Hepatocyte (in vitro differentiated cells): ENCODE measurements at places on chromosomes 12 and 14. TPM values are rescaled to one million over a fixed set of nuclear protein-coding genes. Genes with fewer than 3 reads are reported as not detected.
A peak's percentile ranks its signal among the peaks of the same experiment; 100 is the strongest.

DNA sequence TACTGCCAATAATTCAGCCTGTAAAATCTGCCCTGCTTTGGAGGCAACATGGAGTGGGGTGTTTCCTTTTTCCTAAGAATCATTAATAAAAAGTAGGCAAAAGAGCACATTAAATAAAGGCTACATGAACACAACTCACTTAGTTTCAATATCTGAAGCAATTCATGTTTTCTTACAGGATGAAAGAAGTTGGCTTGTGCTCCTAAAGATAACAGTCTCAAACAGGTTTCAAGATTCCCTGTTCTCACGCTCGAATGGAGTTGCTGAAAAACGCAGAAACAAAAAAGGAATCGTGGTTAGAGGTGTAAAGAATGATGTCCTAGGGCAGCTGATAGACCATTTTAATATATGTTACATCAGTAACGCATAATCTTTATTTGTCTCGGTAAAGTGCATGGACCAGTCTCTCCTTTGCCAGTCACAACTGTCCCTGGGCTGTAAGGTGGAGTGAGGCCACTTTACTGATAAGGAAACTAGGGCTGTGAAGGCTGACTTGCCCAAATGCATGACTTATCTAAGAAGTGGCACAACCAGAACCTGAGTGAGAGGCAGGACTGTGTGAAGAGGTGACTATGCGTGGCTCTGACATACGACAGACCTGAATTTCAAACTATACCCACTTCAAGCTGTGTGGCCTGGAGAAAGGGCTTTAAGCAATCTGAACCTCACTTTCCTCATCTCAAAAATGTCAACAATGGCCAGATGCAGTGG, 12.6 kb downstream of the GIT2 start:
- DNase-seq = no peak

- DNase-seq = no peak
These were observed 349.7 kb upstream of the DIO2 start for GRCh38 chr14:80560800-80561657.

The PIANP gene
- 0.95 and 1.0 TPM in 2 replicates for polyA plus RNA-seq

DNA sequence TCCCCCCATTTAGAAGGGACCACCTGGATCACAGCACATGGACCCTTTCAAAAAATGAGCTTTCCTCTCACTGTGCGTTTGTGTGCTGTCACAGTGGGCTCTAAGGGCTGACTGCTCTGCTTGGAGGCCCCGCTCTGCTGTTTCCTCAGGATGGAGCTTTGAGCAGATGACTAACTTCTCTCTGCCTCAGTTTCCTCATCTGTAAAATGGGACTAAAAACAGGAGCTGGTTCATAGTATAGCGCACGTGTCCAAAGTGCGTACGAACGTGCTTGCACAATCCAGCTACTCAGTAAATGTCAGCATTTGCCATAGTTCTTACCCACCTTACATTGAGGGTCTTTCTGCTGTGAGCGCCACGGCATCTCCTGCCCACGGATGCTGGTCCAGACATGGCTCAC, 12.7 kb upstream of the DNAH10 start:
- DNase-seq = no peak

The MYF6 gene
- polyA plus RNA-seq = not detected in 2 replicates

GRCh38 chr14:96221109-96221650, 16.5 kb downstream of the BDKRB2 start:
- DNase-seq = no peak

DNA sequence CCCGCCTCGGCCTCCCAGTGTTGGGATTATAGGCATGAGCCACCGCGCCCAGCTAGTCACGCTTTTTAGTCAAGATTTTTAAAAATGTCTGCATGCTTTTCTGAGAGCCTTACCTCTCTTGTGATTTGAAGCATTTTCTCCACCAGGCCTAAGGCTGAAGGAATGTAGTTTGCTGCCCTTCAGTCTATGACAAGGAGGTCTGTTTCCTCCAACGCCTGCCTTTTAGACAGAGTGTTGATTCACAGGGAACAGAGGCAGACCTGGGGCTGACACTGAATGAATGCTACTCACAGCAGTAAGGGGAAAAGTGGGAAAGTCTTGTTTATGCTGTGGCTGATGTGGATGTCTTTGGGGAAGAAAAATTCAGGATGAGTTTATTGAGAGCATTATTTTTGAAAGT, 27.2 kb upstream of the MDM2 start:
- DNase-seq = no peak

DNA sequence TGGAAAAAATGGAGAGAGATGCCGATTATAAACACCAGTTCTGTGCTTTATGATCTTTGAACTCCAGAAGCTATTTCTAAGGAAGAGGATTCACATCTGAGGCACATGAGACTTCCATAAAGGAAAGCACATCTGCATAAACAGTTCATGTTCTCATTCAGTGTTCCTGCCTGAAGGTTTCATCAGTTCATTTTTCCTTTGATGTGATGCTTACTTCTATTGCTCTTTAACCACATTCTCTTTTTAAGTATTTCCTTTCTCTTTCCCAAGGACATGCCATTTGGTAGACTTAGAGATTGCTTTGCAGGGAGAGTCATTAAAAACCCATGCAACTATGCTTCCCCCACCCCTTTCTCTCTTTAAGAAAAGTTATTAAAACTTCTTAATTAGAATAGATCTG, 387.0 kb upstream of the FLRT2 start:
- DNase-seq = no peak

- DNase-seq = no peak
These were observed 122.3 kb upstream of the CPM start for GRCh38 chr12:69055280-69055679.

DNA sequence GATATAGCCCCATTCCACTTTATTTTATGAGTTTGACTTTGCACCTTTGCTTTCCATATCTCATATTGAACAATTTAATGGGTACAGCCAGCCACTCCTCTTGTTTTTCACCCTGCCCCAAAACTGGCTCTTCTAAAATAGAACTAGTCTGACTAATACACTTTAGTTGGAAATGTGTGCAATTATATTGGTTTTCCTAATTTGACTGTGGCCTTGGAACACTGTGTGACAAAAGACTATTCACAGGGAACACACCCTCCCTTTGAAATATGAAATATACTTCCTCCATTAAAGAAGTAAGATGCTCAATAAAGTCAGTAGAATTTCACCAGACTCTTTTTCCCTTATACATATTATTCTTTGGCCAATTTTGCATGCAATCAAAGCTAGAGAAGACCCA, 218.6 kb upstream of the DCN start:
- DNase-seq = no peak

GRCh38 chr12:47777741-47778558, 4.9 kb downstream of the SLC48A1 start:
- DNase-seq = no peak

DNA sequence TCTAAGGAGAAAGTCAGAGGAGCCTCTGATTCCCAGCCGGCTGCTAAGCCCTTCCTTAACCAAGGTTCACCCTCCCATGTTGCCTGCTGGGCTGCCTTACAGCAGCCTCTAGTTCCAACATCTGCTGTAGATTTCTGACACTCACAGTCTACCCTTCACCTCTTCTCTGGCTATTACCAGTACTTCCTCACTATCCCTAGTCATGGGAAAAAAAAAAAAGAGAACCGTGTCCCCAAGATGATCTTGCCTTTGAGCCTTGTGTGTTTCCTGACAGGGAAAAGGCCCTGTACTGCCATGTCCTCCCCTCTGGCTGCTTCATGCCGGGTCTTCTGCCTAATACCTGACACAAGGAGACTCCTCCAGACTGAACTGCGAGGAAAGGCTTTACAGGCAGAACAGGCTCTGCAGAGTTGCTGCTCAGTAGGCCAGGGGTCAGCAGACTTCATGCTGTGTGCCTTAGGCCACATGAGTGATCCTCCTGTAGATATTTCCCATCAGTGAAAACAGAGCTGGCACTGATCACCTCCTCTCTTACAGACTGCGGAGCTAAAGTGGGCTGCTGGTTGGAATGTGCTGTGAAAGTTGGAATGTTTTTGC, 46.8 kb downstream of the PRKCH start:
- no peak for DNase-seq

- DNase-seq = no peak
These were observed 2.4 kb upstream of the PAX9 start for GRCh38 chr14:36659010-36659821.

DNA sequence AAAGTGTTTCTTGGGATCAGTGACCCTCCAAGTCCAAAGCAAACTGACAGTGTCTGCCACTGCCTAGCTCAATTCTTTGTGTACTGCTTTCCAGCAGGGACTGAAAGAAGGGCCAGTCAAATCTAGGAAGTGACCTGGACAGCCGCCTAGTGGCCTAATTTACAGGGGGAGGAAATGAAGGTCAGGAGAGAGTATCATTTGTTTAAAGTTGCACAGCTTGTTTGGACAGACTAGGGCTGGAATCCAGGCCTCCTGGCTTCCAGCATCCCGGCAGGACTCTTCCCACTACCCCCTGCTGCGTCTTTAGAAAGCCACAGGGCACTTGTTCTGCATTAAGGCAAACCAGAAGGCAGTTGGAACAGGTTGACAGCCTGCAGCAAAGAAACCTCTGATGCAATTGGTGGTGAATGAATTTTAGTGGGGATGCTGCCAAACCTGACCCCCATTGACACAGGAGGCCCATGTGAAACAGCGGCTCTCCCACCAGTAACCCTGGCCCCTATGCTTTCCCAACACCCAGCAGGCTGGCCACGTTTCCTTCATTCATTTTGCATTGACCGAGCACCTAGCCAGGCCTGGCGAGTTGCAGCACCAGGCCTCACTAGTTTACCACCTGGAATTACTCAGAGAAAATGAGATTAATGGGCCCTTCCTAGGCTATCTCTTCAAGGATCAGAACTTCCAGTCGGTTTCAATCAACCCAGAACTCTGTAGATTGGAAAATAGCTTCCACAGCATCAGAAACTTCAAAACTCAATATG, 28.2 kb downstream of the GALNT16 start:
- no peak for DNase-seq

DNA sequence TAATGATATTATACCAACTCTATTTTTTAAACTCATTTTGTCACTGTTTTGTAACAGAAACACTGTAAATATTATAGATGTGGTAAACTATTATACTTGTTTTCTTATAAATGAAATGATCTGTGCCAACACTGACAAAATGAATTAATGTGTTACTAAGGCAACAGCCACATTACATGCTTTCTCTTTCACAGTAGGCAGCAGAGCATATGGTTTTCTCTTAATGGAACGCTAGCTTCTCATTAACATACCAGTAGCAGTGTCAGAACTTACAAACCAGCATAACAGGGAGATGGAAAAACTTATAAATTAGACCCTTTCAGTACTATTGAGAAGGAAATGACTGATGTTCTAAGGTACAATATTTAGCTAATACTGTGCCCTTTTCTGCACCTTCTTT, 398.8 kb downstream of the PRKD1 start:
- no peak for DNase-seq

The NPFF gene
- 0.77 TPM in 1 of 2 replicates, not detected in the other for polyA plus RNA-seq

DNA sequence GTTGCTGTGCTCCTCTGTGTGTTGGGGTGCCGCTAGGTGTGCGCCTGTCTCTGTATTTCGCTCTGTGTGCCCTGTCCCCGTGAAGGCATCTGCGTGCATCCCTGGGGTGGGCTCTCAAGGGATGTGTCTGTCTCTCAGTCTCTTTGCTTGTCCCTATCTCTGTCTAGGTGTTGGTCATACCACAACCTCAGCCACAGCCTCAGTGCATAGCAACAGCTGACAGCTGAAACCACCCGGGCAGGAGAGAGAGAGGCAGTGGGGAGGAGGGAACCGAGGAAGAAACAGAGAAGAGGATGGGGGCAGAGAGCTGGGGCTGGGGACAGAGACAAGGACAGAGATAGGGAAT, 953 bp upstream of the NXPH4 start:
- no peak for DNase-seq

- DNase-seq = no peak
These were observed 19.9 kb downstream of the RIC8B start for GRCh38 chr12:106794369-106794768.

DNA sequence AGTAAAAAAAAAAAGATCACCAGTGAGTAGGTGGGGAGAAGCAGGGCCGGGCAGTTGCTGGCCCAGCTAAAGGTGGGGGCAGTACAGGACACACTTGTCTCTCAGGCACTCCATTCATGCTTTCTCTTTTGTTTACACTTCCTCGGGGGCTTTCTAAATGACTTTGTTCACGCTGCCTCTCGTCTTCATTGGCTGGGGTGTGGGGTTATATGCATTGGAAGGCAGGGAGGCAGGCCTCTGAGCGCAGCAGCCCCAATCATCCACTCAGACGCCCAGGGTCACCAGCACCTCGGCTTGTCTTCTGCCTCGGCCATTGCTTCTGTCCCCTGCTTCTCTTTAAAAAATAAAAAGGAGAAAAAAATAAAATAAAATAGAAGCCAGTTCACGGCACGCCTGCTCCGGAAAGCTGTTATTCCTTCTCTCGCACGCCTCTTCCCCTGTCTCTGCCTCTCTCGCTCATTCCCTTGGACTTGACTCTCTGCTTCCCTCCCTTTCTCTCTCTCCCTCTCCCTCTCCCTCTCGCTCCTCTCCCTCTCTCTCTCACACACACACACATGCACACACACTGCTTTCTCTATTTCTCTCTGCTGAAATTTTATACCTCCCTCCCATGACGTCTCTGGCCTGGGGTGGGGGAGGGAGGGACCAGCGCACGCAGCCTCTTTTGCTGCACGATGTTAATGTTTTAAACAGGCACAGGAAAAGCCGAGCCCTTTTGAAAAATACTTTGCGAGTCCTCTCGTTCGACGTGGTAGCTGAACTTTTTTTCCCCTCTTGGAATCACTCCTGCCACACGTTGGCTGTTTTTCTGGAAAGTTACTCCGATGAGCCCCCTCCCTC, at the start of gene TGFB3:
Gene TGFB3, minus strand, starts transcription at position 570 of the 840 bp plus-strand sequence. CDS start 1,102 bp downstream, outside the sequence.
- DNase-seq = peak; percentile 86

The DCN gene
- 2,382 and 2,576 TPM in 2 replicates for polyA plus RNA-seq

The MORN3 gene
- 0.10 and 1.3 TPM in 2 replicates for polyA plus RNA-seq
